Mesenchymal stem cell (in vitro differentiated cells and primary cell): ENCODE measurements at places on chromosomes 12 and 14.

- DNase-seq = peak; percentile 42
These were observed 851 bp downstream of the YLPM1 start for GRCh38 chr14:74763803-74764531.

- DNase-seq = no peak
These were observed 25.4 kb downstream of the SVOP start for GRCh38 chr12:108995370-108995992.

- DNase-seq = no peak
These were observed 101.9 kb downstream of the TMTC2 start for GRCh38 chr12:82788594-82788993.

GRCh38 chr12:77239617-77240016, 174.2 kb upstream of the E2F7 start:
- DNase-seq = no peak

- DNase-seq = no peak
These were observed 27.4 kb upstream of the ABCD2 start for GRCh38 chr12:39646963-39647362.

DNA sequence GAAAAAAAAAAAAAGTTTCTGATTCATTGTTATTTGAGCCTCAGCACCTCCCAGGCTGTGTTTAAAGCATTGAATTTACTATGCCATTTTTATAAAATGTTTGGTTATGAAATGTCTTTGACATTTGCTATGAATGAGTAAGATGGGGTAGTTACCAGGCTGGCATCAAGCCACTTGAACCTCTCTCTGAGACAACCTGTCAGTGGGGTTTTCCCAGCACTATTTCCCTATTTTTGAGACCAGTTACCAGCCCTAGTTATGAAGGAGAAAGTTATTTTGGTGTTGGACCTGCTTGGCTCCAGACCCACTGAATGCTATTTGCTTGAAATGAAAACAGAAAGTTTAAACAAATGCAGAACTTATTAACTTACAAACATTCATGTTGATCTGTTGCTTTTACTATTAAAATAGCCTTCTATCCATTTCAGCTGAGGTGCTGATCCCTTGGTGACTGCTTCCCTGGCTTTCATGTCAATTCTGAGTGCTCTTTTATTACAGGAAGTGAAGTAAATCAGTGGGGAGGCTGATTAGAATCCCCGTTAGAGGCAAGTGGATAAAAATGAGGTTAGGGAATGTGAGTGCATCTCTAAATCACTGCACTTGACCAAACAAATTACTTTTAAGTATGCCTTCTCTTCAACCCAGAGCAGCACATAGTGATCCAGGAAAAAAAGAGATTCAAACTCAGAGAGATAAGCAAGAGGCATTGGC, 37.8 kb downstream of the LLPH start:
- peak; percentile 21 for DNase-seq

GRCh38 chr12:105835580-105836241, 303.0 kb downstream of the NUAK1 start:
- no peak for DNase-seq
